ENCODE measurements at places on chromosomes 13 and 19.
A peak's percentile ranks its signal among the peaks of the same experiment; 100 is the strongest.

GRCh38 chr19:46537136-46538097 lies 41.8 kb upstream of the PNMA8B start:
- peak; percentile 66 for DNase-seq

- DNase-seq = peak; percentile 85
These were observed 9.1 kb downstream of the MAST1 start for GRCh38 chr19:12847159-12848139.

DNA sequence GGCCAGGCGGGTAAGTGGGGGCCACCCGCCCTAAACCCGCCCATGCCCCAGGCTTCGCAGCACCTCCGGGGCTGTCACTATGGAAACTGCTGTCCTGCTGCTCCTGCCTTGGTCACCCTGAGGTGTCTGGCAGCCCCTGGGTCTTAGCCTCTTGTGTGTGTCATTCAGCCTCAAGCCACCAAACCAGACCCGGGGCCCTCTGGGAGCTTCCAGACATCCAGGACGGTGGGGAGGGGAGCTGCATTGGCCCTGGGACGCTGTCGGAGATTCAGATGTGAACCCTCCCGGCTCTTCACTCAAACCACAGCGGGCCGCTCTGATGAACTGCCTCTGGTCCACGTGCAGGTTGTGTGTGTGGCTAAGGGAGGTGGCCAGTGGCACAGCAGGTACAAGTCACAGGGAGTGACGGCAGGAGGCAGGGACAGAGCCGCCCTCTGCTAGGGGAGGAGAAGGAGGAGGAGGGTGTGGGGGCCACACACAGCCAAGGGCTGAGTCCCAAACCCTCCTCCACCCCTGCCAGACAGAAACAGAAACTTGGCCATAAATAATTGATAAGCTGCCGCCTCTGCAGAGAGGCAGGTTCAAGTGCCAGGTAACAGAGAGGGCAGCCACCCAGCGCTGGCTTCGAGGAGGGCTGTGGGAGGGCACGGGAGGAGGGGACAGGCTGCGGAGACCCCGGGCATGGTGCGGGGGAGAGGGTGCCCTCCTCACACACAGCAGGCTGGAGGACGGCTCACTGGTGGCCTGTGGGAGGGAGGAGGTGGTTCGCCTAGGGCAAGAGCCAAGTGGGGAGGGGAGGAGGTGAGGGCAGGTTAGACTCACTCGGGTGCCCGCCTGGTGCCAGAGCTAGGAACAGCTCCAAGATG lies 8.0 kb downstream of the NANOS3 start:
- DNase-seq = no peak

- DNase-seq = no peak
These were observed 4.4 kb downstream of the SPC24 start for GRCh38 chr19:11151181-11151580.

- DNase-seq = no peak
These were observed 1247.6 kb downstream of the PCDH17 start for GRCh38 chr13:58879114-58879513.

DNA sequence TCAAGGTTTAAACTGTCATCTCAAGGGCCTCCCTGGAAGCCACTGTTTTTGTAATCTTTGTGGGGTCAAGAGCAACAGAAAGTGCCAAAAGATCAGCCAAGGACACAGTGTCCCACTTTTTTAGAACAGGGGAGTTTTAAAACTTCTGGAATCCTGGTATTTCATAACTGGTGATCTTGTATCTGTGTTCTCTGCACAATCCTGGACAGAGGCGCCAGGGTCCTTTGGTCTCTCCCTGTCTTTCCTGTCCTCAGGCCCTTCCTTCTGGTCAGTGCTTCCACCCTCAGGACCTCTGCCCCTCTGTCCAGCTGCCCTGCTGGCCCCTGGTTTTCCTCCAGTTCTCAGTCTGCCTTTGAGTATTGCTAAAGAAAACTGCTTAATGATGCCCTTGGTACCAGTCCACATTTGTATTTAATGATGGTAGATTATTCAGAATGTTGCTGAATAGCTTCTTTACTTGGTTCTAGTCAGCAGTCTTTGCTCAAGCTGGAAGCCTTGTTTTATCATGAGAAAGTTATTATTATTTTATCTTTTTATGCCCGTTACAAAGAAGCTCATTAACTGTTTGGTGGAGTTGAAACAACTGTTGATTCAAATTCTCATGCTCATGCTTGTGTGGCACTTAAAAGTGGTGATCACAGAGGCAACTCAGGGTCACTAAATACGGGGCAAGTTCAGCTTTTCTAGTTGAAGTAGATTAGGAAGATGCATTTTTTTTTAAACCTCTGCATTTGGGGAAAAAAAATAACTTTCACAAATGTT lies 47.5 kb downstream of the WASF3 start:
- no peak for DNase-seq

DNA sequence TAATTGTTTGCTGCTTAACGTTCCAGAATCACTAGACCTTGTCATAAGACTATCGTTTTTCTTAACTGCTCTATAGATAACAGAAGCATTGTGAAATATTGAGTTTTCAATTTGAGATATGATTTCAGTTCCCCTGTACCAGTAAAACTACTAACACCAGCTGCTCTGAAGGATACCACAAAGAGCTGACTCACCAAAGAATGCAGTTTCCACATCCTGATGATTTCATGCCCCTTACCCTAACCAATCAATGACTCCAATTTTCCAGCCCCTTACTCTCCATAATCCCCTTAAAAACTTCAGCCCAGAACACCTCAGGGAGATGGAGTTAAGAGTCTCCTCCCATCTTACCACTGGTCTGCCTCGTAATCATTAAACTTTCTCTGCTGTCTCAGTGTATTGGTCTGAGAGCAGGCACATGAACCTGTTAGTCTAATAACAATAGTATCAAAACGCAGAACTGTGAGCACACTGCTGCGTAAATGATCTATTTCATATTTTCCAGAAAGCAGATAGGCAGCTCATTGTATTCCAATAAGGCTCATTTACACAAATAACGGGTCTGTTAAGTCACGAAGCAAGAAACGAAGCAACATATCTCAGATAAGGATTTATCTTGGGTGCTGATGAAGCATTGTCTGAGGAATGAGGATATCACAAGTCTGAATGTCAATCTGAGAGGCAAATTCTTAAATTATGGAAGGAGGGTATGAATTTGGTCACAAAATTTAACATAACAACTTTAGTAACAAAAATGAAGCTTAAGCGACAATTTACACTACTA lies 14.1 kb upstream of the CCNA1 start:
- no peak for DNase-seq

- DNase-seq = no peak
These were observed 4.5 kb downstream of the COL5A3 start for GRCh38 chr19:10005632-10006334.

GRCh38 chr13:77563111-77563510 lies 27.6 kb downstream of the SCEL start:
- no peak for DNase-seq

DNA sequence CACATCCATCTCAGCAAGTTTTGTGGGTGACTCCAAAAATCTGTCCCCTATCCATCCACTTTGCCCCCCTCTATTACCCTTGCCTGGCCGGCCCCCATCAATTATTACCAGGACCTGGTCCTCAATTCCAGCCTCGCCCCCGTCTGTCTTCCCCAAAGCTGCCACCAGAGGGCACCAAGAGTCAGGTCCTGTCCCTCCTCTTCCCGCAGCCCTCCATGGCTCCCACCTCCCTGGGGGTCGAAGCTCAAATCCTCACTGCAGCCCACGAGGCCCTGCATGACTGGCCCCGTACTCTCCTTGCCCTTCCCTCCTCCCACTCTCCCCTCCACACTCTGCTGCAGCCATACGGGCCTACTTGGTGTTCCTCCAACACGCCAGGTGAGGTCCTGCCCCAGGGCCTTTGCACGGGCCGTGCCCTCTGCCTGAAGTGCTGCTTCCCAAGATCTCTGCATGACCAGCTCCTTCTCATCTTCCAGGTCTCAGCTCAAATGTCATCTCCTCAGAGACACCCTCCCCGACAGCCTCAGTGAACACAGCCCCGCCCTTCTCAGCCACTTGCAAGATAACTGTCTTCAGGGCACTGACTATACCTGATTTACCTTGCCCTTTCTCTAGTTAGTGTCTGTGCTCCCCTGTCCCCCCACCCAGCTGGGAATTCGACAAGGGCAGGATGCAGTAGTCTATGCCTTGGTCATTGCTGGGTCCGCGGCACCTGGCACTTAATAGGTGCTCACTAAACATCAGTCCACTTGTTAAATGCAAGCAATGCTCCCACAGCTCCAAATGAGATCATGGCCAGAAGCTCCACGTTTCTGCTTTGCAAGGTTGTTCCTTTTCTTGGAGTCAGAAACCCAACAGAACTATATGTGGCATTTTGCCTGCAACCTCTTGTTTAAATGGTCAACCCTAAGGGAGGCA lies 16.8 kb upstream of the SEMA6B start:
- peak; percentile 76 for DNase-seq

- DNase-seq = no peak
These were observed 51.1 kb downstream of the GARRE1 start for GRCh38 chr19:34305221-34306083.

DNA sequence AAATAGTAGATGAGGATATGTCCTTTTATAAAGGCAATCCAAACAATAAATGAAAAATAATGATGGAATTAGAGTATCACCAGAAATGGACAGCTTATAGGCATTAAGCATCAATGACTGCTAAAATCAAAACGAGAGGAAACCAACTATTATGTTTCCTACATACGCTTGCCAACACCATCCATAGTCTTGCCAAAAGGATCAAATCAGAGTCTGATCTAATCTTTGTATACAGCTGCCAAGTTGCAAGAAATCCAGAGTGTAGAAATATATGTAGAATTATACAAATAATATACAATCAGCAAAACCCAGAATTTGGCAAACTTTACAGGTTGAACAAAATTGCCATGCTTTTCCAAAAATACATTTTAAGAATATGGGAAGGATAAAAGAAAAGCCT lies 1661.6 kb downstream of the SLITRK1 start:
- no peak for DNase-seq

DNA sequence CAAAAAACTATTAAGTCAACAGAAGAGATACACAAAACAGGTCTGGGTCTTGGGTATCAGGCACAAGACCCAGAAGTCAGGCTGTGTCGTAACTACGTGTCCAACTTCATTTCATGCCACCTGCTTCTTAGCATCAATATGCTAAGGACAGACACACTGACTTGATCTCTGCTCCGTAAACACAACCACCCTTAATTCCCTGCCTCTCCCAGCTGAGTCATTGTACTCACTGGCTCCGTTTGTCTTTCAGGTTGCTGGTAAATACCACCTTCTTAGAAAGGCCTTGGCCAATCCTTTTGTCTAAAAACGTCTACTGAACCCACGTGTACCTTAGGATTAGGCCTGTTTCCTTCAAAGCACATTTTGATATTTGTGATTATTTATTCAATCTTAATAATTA lies 726.2 kb downstream of the PCDH9 start:
- DNase-seq = no peak

DNA sequence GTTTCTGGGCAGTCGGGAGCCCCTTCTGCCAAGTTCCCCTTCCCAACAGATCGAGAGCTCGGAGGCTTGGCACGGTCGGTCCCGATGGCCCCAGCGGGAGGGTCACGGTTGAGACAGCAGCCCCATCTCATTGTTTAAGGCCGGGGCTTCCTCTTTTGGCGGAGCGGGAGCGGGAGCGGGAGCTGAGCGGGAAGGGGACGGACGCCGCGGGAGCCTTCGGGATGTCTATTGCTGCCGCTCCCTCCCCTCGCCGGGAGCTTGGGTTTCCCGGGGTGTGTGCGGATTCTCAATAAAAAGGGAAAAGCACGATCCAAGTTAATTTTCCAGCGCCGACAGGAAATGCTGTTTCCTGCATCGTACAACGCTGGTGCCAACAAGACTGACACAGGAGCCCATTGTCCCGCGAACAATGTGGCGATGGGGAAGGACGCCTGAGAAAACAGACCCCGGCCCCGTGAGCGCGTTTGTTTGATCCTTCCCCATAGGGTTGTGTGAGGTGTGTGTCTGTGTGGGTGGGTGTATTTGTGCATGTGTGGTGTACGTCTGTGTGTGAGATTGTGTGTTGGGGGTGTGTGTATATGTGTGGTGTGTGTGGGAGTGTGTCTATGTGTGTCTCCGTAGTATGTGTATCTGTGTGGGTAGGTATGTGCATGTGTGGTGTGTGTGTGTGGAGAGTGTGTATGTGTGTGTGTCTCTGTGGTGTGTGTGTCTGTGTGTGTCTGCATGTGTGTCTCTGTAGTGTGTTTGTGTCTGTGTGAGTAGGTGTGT lies 36.3 kb upstream of the FLT1 start:
- DNase-seq = no peak

DNA sequence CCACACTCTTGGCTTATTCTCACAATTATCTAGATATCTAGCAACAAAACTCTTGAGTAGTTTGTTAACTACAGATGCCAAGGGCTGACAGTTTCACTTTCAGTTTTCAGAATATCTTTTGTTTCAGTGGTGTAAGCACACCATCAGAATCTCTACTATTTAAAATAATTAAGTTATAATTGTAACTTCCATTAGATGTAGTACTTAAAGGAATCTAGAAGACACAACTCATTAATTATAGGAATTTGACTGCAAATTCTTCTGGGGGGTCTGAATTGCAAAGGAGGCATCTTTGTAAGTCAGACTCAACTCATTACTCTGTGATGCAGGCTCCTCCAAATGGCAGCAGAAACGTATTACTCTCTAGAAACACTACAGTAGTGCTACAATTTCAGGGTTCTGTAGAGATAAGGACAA lies 44.9 kb upstream of the USPL1 start:
- no peak for DNase-seq

DNA sequence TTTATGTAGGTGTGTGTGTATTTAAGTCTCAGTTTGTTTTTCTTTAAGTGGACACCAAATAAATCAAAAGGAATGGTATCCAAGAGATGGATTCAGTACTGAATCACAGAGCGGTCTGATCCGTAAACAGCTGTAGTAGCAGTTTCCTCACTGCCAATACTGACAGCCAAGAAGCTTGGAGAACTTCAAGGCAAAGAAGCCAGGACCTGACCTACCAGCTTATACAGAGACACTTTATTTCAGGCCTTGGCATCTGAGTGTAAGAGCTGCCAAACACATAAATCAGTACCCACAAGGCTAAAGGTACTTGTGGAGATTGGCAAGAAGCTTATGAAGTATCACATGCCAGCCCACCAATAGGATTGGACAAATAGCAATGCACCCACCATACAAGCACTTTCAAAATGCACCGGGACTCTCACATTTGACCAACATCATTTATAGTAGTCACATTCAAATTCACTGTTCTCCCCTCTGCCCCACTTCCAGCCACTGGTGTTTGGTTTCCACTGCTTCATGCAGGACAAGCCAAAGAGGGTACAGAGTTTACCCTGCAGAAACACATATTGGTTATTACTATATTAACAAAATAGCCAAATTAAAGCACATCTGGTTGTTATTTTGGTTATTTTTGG lies 357.9 kb downstream of the KLF12 start:
- no peak for DNase-seq

DNA sequence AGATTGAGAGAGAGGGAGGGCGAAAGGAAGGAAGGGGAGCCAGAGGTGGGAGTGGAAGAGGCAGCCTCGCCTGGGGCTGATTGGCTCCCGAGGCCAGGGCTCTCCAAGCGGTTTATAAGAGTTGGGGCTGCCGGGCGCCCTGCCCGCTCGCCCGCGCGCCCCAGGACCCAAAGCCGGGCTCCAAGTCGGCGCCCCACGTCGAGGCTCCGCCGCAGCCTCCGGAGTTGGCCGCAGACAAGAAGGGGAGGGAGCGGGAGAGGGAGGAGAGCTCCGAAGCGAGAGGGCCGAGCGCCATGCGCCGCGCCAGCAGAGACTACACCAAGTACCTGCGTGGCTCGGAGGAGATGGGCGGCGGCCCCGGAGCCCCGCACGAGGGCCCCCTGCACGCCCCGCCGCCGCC lies at the start of gene TNFSF11:
TSS of gene TNFSF11 (plus strand) at position 142 of the 400 bp plus-strand sequence. CDS start at position 294, 152 bp downstream.
- DNase-seq = no peak

GRCh38 chr13:98513837-98514236 lies 63.1 kb downstream of the STK24 start:
- DNase-seq = no peak

Measured in T-helper 9 cell (primary cell).